ENCODE measurements at places on chromosomes 5 and 9.

- DNase-seq, result no peak
- H3K4me3 ChIP-seq, result no peak overlapping the region
- H3K4me1 ChIP-seq, result no peaks in the 10 kb centered on the region
Measured at GRCh38 chr5:2271316-2271715, 388.6 kb upstream of the IRX4 start.

DNA sequence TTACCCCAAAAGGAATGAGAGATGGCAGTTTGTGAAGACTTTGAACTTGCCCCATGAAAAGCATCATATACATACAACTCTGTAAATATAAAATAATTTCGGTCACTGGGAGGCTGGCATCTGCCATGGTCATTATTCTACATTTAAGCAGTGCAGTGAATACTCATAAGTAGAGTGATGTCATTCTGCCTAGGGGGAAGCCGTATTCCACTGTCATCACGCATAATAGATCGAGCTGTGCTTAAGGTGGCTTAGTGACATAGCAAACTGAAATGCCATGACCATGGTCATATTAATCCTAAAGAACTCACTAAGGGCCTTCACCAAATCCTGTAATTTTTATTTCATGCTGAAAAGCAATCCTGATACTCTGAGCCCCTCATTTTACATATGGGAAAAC is 42.4 kb upstream of the NR4A3 start:
- H3K4me3 ChIP-seq, result no peak overlapping the region
- H3K27ac ChIP-seq, result no peak overlapping the region
- no peak for DNase-seq
- H3K4me1 ChIP-seq, result no peaks in the 10 kb centered on the region
- no peaks in the 10 kb centered on the region for H3K36me3 ChIP-seq

DNA sequence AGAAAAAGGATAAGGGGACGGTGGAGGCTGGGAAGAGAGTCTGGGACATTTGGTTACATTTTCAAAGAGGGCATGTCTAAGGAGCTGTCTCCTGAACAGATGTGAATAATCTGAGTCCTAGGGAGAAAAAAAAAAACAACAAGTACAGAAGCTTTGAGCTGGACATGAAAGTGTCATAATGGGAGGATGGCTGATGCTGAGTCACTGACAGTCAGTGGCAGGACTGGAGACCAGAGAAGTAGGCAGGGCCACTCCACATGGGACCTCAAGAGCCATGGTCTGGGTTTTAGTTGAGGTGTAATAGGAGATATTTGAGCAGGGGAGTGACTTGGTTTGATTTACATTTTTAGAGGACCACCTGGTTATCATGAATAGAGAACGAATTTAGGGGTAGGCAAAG is 70.6 kb downstream of the DPYSL3 start:
- no peaks in the 10 kb centered on the region for H3K36me3 ChIP-seq
- no peak for DNase-seq
- no peak overlapping the region for H3K27ac ChIP-seq
- H3K4me3 ChIP-seq, result no peak overlapping the region

GRCh38 chr5:180815293-180815917 is 12.8 kb upstream of the MGAT1 start:
- H3K4me1 ChIP-seq, result peaks cover 14% of the 10 kb centered on the region
- H3K36me3 ChIP-seq, result no peaks in the 10 kb centered on the region
- no peak for DNase-seq
- no peak overlapping the region for H3K4me3 ChIP-seq

- H3K27me3 ChIP-seq, result no peaks in the 10 kb centered on the region
- no peaks in the 10 kb centered on the region for H3K36me3 ChIP-seq
- peaks cover 20% of the 10 kb centered on the region for H3K4me1 ChIP-seq
- DNase-seq, result no peak
Measured at GRCh38 chr9:27470291-27470856, 53.7 kb upstream of the IFNK start.

- no peak overlapping the region for H3K4me3 ChIP-seq
- no peaks in the 10 kb centered on the region for H3K27me3 ChIP-seq
- DNase-seq, result no peak
- H3K36me3 ChIP-seq, result peaks cover 32% of the 10 kb centered on the region
- H3K27ac ChIP-seq, result no peak overlapping the region
- H3K4me1 ChIP-seq, result peaks cover 16% of the 10 kb centered on the region
Measured at GRCh38 chr5:180119903-180120236, 48.3 kb upstream of the RNF130 start.

- H3K36me3 ChIP-seq, result no peaks in the 10 kb centered on the region
- no peak overlapping the region for H3K4me3 ChIP-seq
- H3K27ac ChIP-seq, result no peak overlapping the region
- DNase-seq, result no peak
Measured at GRCh38 chr9:12819436-12820185, 44.8 kb downstream of the LURAP1L start.

DNA sequence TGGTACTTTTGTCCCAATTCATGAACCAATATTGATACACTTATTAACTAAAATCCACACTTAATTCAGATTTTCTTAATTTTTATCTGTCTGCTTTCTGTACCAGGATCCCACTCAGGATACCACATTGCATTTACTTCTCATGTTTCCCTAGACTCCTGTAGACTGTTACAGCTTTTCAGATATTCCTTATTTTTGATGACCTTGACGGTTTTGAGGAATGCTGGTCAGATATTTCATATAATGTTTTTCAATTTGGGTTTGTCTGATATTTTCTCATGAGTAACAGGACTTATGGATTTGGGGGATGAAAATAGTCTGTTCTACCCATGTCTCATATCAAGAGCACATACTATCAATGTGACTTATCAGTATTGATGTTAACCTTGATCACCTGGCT is 37.4 kb downstream of the PLPPR1 start:
- no peak for DNase-seq
- H3K27ac ChIP-seq, result no peak overlapping the region
- no peak overlapping the region for H3K4me3 ChIP-seq
- H3K4me1 ChIP-seq, result no peaks in the 10 kb centered on the region
- H3K36me3 ChIP-seq, result no peaks in the 10 kb centered on the region

GRCh38 chr5:38613992-38614836 is 57.8 kb upstream of the LIFR start:
- H3K27me3 ChIP-seq, result no peaks in the 10 kb centered on the region
- H3K4me3 ChIP-seq, result no peak overlapping the region
- no peak overlapping the region for H3K27ac ChIP-seq

DNA sequence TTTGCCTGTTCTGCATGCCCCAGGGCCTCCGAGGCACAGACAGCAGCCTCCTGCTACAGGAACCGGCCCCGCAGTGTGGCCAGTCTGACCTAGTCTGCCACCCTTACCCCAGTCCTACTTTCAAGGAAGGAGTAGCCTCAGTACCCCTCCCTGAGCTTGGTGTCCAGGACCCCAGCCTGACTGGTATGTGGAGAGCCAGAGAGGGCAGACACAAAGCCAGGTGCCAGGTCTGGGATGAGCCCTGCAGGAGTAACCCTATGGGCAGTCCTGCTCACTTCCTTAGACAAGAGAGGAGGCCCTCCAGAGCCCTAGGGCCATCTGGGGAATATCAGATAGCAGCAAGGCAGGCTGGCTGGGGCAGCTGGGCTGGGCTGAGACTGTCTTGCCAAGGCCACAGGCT is 67.8 kb downstream of the NRG2 start:
- no peak overlapping the region for H3K27ac ChIP-seq
- no peak for DNase-seq
- H3K4me1 ChIP-seq, result peaks cover 3% of the 10 kb centered on the region
- H3K27me3 ChIP-seq, result no peaks in the 10 kb centered on the region
- H3K4me3 ChIP-seq, result no peak overlapping the region

GRCh38 chr5:143066556-143067281 is 296.5 kb downstream of the ARHGAP26 start:
- H3K27ac ChIP-seq, result no peak overlapping the region
- no peak overlapping the region for H3K4me3 ChIP-seq
- H3K27me3 ChIP-seq, result no peaks in the 10 kb centered on the region
- H3K36me3 ChIP-seq, result no peaks in the 10 kb centered on the region
- H3K4me1 ChIP-seq, result peaks cover 4% of the 10 kb centered on the region

DNA sequence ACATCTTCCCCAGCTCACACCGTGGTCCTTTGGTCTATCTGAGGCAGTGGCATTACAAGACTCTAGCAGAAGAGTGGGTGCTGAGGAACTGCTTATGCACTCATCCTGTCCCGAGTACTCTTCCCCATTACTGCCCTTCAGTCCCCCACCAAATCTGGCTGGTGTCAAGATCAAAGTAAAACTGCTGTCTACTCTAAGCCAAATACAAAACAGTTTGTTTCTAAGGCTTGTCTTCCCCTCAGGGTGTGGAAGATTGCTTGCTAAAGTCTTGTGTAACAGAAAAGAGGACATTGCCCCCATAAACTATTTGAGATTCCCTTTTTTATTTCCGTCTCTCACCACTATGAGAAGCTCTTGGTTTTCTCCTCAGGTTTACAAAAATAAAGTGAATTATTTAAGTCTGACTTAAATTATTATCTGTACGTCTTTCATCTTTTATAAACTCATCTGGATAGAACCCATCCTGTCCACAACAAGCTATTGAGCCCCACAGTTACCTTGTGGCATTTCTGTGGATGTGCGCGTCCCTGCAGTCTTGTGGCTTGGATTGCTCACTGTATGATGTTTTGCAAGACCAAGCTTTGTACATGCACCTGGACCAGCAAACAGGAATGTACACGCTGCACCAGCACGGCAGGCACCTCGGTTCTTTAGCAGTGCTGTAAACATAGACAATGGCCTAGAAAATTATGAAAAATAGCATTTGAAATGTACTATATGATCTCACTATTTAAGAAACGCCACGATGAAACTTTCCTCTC is 61.0 kb downstream of the CYSTM1 start:
- no peak overlapping the region for H3K4me3 ChIP-seq
- H3K4me1 ChIP-seq, result peaks cover 5% of the 10 kb centered on the region
- no peak overlapping the region for H3K27ac ChIP-seq
- no peak for DNase-seq

DNA sequence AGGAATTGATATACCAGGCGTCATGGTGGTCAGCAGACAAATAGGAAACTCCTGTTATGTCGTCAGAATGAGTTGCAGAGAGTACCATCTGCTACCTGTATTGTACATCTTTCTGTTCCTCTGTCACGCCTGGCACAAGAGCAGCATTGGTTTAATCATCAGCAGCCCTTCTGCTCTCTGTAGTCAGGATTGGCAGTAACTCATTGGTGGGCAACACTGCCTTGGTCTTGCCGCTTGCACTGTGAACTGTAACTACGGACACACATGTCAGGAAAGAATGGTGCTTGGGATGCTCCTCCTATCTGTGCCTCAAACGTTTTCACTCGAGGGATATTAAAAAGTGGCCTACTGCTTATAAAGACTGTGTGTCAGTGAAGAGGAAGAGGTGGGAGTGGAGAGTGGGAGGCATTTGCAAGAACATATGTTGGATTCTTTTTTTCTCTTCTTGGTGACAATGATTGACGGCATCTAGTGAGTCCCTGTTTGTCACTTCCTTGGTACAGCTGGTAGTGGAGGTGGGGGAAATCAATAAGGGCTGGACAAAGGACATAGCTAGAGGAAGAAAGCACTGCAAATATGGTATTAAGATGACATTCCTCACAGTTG is 76.6 kb downstream of the F2RL2 start:
- H3K4me1 ChIP-seq, result peaks cover 5% of the 10 kb centered on the region
- H3K36me3 ChIP-seq, result no peaks in the 10 kb centered on the region
- no peak for DNase-seq
- no peak overlapping the region for H3K4me3 ChIP-seq
- no peak overlapping the region for H3K27ac ChIP-seq

DNA sequence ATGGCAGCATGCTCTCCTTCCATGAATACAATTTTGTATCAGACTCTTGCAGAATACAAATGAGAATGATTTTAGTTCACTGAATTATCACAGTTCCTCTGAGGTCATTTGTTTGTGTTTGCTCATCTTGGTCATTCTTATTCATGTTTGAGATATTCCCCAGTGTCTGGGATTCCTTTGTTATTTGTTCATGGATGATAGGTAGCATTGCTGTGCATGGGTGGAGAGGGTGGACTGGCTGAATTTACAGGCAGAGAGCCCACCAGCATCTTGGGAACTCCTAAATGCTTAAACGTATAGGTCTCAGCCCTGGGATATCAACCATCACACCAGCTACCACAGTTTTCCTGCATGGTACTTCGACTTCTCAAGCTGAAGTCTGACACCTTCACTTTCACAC is 459.8 kb downstream of the CCDC171 start:
- H3K27me3 ChIP-seq, result no peaks in the 10 kb centered on the region
- no peak overlapping the region for H3K27ac ChIP-seq
- H3K4me3 ChIP-seq, result no peak overlapping the region
- no peaks in the 10 kb centered on the region for H3K4me1 ChIP-seq

- DNase-seq, result peak; percentile 92
- H3K36me3 ChIP-seq, result no peaks in the 10 kb centered on the region
- no peak overlapping the region for H3K27ac ChIP-seq
- H3K4me3 ChIP-seq, result no peak overlapping the region
- H3K27me3 ChIP-seq, result no peaks in the 10 kb centered on the region
Measured at GRCh38 chr5:96601715-96602244, 60.4 kb upstream of the CAST start.

- no peak overlapping the region for H3K27ac ChIP-seq
- H3K36me3 ChIP-seq, result no peaks in the 10 kb centered on the region
- H3K27me3 ChIP-seq, result no peaks in the 10 kb centered on the region
- no peaks in the 10 kb centered on the region for H3K4me1 ChIP-seq
- no peak for DNase-seq
Measured at GRCh38 chr5:76145945-76146344, 62.8 kb downstream of the SV2C start.

DNA sequence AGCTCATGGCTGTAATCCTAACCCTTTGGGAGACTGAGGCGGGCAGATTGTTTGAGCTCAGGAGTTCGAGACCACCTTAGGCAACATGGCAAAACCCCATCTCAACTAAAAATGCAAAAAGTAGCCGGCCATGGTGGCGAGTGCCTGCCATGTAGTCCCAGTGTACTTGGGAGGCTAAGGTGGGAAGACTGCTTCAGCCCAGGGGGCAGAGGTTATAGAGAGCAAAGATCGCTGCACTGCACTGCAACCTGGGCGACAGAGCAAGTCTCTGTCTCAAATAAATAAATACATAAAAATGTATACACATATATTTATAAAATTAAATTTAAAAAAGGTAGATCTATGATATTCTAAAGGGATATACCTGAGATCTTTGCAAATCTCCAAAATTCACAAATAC is 19.4 kb downstream of the ZBTB5 start:
- H3K27me3 ChIP-seq, result no peaks in the 10 kb centered on the region
- no peak overlapping the region for H3K27ac ChIP-seq
- no peak overlapping the region for H3K4me3 ChIP-seq

All from spinal cord (tissue), 10 donors.